Naive B cell (primary cell): ENCODE measurements at places on chromosomes 7 and 10. TPM values are rescaled to one million over a fixed set of nuclear protein-coding genes. Genes with fewer than 3 reads are reported as not detected.

DNA sequence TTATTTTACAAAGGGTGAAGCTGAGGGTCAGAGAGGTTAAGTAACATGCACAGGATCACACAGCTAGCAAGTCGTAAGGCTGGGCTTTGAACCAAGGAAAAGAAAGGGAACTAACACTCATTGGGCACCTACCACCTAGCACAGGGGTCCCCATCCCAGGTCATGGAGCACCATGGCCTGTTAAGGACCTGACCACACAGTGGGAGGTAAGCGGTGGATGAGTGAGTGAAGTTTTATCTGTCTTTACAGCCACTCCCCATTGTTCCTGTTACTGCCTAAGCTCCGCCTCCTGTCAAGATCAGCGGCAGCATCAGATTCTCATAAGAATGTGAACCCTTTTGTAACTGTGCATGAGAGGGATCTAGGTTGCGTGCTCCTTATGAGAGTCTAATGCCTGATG lies 222.8 kb downstream of the RAB11FIP2 start:
- no peak for DNase-seq

- no peak for DNase-seq
These were observed 12.7 kb downstream of the CUL1 start for GRCh38 chr7:148711191-148712102.

- DNase-seq: no peak
These were observed 42.1 kb upstream of the PLXNA4 start for GRCh38 chr7:132618271-132618955.

DNA sequence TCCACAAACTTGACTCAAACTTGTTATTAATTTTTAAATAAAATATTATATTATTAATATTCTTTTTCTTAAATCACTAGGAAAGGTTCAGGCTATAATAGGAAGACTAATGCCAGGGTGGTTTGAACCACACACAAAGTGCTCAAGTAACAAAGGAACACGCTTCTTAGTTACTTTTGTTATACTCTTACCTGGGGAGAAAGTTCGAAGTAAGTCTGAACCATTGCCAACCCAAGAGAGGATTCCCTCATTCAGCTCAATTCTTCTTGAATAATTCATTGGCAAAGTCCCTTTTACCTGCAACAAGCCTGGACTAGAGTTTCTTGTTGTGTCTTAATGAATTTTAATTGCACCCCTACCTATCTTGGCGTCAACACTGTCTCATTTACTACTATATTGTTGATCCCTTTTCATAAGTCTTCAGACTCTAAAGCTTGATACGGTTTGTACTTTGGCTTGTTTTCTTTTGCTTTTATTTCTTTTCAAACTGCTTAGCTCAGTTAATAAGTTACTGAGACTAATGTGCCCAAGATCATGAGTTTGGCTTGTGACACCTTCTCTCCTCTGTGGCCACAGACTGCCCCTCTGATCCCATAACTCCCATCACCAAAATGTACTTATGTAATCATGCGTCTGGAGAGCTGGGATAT lies 10.2 kb upstream of the C10orf67 start:
- DNase-seq: no peak

DNA sequence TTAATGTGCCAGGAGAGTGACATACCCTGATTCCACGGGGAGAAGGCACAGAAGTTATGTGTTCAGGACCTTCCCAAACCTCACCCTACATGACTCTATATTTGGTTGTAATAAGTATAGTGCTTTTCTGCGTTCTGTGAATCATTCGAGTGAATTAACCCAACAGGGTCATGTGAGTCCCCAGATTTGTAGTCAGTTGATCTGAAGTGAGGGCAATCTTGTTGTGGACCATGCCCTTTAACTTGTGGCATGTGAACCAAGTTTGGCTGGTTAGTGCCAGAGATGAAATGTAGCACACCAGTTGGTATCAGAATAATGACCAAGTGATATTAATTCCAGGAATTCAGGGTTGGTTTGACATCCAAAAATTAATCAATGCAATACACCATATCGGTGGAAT lies 70.2 kb downstream of the NHLRC2 start:
- no peak for DNase-seq

- no peak for DNase-seq
These were observed 48.8 kb downstream of the HOXA1 start for GRCh38 chr7:27046854-27047549.

- no peak for DNase-seq
These were observed 96.2 kb upstream of the KAT6B start for GRCh38 chr10:74730246-74730645.

DNA sequence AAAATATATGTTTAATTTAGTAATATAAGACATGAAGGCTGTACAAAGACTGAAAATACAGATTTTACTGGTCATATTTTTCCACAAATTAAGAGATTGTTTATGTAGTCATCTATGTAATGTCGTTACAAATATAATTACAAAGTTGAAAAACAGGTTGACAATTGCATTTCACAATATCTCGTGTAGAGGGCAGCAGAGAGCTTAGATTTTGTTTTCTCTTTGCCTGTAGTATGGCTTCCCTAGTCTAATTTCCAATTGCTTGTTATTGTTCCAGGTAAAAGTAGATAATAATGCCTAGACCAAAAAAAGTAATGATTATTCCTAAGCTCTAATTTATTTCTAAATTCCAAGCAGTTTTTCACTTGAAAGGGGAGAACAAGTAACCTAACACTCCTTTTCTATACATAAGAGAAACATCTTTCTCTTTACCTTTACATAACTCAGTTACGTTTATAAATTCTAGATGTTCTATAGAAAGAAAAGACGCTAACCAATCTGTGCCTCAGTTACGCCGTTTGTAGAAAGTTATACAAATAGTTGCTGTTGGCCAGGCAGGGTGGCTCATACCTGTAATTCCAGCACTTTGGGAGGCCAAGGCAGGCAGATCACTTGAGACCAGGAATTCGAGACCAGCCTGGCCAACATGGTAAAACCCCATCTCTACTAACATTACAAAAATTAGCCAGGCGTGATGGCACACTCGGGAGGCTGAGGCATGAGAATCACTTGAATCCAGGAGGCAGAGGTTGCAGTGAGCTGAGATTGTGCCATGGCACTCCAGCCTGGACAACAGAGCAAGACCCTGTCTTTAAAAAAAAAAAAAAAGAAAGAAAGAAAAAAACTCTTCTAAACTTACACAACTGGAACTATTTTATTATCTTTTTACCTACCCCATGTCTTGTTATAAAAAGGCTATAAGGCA lies 30.0 kb downstream of the NET1 start:
- DNase-seq: peak; percentile 28

DNA sequence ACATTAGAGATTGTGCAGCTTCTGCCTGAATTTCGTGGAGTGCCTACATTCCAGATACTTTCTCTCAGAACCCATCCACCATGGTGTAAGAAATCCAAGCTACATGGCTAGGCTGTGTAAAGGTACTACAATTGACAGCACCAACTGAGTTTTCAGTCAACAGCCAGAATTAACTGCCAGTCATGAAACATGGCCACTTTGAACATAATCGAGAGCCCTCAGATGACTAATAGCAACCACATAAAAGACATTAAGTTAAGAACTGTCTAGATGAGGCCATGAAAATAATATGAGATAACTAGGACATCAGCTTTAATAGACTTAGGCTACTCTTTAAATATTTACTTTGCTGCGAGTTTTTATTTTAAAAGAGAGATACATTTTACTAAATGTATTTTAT lies 1106.8 kb upstream of the LRRTM3 start:
- no peak for DNase-seq

DNA sequence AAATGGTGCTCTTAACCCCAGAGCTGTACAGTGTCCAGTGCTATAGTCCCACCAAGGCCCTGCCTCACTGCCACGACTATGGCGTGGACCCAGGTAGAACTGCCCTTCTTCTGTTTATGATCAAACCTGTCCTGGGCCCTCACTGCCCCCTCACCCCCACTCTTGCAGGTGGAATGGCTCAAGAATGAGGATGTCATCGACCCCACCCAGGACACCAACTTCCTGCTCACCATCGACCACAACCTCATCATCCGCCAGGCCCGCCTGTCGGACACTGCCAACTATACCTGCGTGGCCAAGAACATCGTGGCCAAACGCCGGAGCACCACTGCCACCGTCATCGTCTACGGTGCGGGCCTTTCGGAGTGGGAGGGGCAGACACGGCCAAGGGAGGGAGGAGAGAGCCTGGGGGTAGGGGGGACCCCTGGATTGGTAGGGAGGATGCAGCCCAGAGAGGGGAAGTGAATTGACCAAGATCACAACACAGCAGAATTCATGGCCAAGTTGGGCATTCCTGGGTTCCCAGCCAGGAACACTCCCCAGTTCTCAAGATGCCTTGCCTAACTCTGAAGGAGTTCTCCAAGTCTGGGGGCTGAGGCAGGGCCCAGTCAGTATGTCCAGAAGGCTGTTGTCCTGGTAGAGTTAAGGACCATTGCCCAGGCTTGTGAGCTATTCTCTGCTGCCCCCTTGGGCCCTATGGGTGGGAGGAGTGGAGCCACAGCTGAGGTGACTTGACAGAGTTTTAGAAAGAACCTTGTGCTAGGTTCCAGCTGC lies 32.4 kb upstream of the SLC29A3 start:
- no peak for DNase-seq

GRCh38 chr10:60645980-60646379 lies 132.3 kb upstream of the CDK1 start:
- no peak for DNase-seq

GRCh38 chr10:45075826-45076380 lies 75.2 kb downstream of the ZNF22 start:
- no peak for DNase-seq

DNA sequence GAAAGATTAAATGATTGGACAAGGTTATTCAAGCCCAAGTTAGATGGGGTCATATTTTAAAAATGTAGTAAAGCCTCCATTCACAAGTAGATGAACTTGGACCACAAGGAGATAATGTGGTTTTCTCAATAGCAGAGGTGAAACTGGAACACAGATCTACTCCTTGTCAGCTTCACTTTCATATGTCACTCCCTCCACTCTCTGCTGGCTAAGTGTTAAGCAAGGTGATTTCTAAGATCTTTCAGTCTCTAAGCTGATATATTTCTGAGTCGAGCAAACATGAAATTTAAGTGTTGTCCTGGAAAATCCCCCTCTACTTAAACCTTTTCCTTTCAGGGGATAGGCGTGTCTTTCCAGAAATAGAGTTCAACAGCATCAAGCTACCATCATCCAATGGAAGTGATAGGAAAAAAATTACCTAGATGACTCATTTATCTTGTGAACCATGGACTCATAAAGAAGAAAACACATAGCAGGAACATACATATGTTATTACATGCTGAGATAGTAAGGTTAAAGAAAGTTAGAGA lies 275.0 kb downstream of the PTEN start:
- no peak for DNase-seq

GTF2IRD1 gene
- not detected for polyA plus RNA-seq

APBB1IP gene
- polyA plus RNA-seq: 40.1 TPM

TMEM229A gene
- polyA plus RNA-seq: not detected

GBX1 gene
- polyA plus RNA-seq: not detected

PON1 gene
- polyA plus RNA-seq: not detected
